ENCODE measurements at places on chromosomes 12 and 14.

- no peak for DNase-seq
Observed at GRCh38 chr14:50697659-50698290, 29.7 kb upstream of the SAV1 start.

- DNase-seq, result no peak
Observed at GRCh38 chr12:3832738-3833137, 40.5 kb downstream of the PARP11 start.

- no peak for DNase-seq
Observed at GRCh38 chr12:132606466-132606865, 3.9 kb downstream of the LRCOL1 start.

- DNase-seq, result no peak
Observed at GRCh38 chr14:101600891-101601605, 39.8 kb downstream of the DIO3 start.

DNA sequence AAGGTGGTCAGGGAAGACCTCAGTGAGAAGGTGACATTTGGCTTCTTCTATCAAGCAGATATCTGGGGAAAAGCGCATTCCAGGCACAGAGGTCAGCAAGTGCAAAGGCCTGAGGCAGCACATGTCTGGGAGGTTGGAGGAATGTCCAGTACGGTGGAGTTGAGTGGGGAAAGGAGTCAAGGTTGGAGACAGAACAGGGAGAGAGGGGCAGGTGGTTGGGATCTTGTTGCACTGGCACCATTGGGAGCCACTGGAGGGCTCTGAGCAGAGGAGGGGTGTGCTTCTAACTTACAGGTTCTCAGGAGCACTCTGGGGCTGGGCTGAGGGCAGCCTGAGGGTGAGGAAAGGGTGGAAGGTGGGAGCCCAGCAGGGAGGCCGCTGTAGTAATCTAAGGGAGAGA is 52.1 kb downstream of the EID3 start:
- no peak for DNase-seq

DNA sequence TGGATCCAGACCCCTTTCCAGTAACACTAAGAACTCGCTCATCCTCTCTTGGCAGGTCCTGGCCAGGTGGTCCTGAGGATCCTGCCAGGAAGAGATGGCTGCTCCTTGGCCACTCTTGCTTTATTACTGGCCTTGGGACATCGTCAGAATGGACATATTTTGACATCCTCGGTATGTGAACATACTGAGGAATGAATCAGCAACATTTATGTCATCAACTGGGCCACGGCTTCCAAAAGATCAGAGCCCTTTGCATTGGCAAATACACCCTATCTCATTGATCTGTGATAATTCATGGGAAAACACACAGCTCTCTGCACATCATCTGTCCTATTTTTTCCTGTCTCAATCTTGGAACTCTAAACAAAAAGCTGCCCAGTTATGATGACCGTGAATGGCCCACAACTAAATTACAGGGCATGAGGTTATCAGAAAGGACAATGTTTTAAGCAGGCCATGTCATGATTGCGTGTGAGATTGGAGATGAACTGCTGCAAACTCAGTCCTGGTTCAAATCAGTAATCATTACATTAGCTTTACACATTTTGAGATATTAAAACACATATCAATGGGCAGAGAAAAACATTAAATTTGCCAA is 1325.8 kb downstream of the AACS start:
- DNase-seq, result no peak

DNA sequence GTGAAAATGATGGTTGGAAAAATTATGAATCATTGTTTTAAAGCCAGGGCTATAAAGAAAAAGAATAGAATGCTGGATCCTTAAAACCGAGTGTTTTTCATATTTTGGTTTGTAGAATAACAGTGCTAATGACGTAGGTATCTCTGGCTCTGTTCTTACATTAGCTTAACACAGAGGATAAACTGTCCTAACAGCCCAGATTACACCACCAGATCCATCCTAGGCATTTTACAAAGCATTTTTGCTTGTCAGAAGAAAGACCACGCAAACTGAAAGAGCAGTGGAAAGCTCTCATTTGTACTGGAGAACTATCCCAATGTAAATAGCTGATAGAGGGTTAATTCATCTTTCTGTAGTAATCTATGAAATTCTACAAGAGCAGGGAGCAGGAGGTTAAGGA is 13.6 kb downstream of the IFT81 start:
- no peak for DNase-seq

- peak; percentile 43 for DNase-seq
Observed at GRCh38 chr12:93376436-93377251, 1.1 kb upstream of the NUDT4 start.

DNA sequence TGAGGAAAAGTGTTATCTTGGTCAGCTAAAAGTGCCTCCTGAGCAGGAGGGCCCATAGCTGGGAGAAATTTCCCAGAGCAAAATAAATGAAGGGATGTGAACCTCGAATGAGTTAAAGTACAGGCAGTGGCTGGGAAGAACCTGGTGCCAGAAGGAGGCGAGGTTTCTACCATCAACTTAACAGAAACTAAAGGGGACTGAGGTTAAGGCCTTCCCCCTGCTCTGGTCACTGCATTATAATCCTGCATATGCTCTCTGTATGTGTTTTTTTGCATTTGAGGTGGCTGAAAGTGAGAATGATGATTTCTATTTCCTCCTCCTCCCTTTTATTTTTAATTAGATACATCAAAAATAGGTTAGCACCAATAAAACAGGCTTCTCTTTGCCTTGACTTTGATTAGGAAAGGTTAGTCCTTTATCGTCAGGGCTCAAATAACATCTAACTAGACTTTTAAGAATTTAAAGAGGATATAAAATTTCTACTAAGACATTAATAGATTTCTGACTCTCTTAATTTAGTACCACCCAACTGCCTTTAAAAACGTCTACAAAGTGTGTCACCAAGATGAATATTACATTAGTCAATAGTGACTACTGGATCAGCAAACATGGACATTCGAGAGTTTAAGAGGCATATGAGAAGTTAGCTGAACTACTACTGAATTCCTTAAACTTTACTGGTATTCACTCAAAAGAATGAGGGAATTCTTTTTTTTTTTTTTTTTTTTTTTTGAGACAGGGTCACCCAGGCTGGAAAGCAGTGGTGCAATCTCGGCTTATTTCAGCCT is 49.2 kb downstream of the GALNT4 start:
- DNase-seq, result no peak

DNA sequence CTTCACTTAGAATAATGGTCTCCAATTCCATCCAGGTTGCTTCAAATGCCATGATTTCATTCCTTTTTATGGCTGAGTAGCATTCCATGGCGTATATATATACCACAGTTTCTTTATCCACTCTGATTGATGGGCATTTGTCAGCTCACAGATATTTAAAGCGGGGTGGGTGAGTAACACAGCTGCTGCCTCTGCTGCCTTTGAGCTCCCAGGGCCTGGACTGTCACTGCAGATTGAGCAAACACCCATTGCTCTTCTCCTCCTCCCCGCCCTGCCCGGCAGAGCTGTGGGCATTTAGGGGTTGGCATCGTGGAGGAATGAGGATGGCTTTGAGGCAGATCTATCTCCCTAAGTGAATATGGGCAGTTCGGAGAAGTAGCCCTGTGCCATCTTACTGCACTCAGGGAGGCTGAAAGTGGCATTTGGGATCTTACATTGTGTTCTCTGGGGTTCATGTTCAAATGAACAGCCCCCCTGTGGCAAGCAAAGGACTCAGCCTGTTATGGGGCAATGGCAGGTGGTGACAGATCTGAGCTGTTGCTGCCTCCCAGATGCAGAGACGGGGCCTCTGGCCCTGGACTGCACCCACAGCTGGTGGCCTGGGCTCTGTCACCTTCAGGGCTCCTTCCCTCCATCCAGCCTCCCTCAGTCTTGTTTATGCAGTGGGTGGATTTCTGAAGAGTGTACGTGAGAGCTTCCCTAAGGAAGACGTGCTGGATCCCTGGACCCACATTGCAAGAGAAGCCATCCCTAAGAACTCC is 4.9 kb downstream of the RFLNA start:
- no peak for DNase-seq
